ENCODE measurements at places on chromosomes 4 and X. TPM values are rescaled to one million over a fixed set of nuclear protein-coding genes. Genes with fewer than 3 reads are reported as not detected.

The FAM9C gene
- total RNA-seq, result 0.86 TPM

The CLIC2 gene
- not detected for total RNA-seq

The CXCL11 gene
- not detected for total RNA-seq

The SPANXC gene
- not detected for total RNA-seq

The F8A1 gene
- 8.4 TPM for total RNA-seq

The SH3D19 gene
- 59.5 TPM for total RNA-seq

The ADAM29 gene
- total RNA-seq, result not detected

The GALNT7 gene
- total RNA-seq, result 27.1 TPM

The TGIF2LX gene
- not detected for total RNA-seq

The EDA2R gene
- total RNA-seq, result 16.1 TPM

The MORC4 gene
- 18.8 TPM for total RNA-seq

The SPANXA1 gene
- not detected for total RNA-seq

The SSX2 gene
- not detected for total RNA-seq

The NWD2 gene
- not detected for total RNA-seq

The CCNB3 gene
- 0.18 TPM for total RNA-seq

The ODAPH gene
- total RNA-seq, result not detected

The FREM3 gene
- not detected for total RNA-seq

Measured in myometrial cell (primary cell).